Effector CD4-positive, alpha-beta T cell (primary cell): ENCODE measurements at places on chromosomes 3 and 15.

- no peak for DNase-seq
Observed at GRCh38 chr3:174330303-174330702, 528.8 kb upstream of the NAALADL2 start.

DNA sequence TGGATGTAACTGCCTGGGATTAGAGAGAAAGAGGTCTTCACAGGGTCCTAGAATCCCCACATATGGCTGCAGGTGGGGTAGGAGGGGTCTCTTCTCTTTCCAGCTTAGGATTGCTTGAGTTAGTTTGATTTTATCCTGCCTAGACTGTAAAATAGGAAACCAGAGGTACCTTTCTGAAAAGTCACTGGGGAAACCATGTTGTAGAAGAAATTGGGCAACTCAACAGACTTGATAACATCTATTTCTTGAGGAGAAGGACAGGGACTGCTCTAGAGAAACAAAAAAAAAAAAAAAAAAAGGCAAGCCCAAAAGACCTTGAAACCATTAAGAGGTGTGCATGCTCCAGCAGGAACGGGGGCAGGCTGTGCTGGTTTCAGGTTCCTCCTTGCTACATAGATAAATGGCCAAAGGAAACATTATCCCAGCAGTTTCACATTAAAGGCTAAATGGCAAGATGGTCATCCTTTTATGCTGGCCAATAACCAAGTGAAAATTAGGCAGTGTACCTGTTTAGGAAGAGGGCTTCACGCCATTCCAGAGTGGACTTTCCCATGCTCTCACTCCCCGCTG is 116.1 kb downstream of the ALDH1A2 start:
- DNase-seq = no peak

DNA sequence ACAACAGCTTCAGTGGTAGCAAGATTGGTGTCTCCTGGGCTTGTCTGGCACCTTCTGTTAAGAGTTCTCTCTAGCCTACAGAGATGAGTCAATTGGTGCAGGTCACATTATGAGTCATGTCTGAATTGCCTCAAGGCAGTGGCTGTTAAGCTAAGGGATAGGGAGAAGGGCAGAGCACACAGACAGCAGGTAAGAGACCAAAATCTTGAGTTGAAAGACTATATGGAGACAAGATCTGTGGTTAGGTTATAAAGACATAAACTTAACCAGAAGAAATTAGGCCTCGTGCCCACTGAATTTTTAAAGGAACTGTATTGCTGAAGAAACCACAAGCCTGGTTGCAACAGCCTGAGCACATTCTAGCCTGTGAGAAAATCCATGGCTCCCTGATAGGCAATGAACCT is 19.2 kb upstream of the KPNA1 start:
- DNase-seq = no peak

GRCh38 chr3:45365060-45365459 is 23.3 kb upstream of the LARS2 start:
- DNase-seq = no peak
